Stimulated activated CD4-positive, alpha-beta T cell treated with anti-CD3 and anti-CD28 coated beads, Interleukin-4, amount 100 ng/mL, for 48 hours (primary cell): ENCODE measurements at places on chromosomes 6 and 20.

- peak; percentile 50 for DNase-seq
Measured at GRCh38 chr6:169654598-169655391, 47.0 kb downstream of the WDR27 start.

DNA sequence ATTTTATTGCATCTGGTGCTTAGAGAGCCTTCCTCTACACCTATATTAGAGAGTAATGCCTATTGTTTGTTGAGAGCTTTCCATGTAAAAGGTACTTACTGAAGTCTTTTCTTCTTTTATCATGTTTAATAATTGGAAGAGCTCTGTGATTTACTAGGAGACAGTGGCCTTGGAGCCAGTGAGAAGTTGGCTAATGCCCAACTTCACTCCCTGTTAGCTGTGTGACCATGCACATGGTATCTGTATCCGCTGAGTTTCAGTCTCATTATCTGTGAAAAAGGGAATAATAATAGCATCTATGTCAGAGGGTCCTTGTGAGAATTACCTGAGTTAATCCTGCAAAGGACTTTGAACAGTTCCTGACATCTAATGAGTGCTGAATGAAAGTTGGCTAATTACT, 105.0 kb downstream of the CD109 start:
- DNase-seq: no peak

- no peak for DNase-seq
Measured at GRCh38 chr6:15363523-15364400, 117.9 kb downstream of the JARID2 start.

DNA sequence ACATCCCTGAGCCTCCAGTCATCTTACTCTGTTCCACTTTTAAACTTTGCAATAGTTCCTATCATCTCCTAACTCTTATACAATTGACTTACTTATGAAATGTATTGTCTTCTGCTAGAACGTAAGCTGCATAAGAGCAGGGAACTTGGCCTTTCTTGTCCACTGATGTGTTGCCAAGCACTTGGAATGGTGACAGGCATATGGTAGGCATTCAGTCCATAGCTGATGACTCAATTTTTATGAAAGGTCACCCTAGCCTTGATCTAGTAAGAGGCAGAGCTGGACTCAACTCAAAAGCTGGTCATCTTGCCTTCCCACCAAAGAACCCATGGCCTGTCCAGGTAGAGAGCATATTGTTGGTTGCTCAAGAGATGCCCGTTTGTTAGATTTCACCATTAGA, 82.4 kb upstream of the FAM184A start:
- DNase-seq: no peak

DNA sequence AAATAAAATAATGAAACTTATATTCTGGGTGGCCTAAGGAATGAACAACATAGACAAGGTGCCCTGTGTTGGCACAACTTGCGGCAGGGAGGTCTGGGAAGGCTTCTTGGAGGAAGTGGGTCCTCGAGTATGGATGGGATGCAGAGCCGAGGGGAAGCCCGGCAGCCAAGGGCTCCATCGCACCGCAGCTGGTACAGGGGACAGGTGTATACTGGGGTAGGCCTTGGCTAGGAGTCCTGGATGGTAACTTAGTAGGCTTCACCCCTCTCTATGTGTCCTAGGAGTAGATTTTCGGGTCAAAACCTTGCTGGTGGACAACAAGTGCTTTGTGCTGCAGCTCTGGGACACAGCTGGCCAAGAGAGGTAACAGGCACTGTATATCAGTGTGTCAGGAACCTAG, 28.0 kb downstream of the RAB44 start:
- no peak for DNase-seq

GRCh38 chr20:25341716-25342680, 48.6 kb downstream of the ABHD12 start:
- no peak for DNase-seq

- no peak for DNase-seq
Measured at GRCh38 chr6:79665725-79666551, 34.8 kb downstream of the SH3BGRL2 start.

GRCh38 chr6:22952097-22952496, 382.7 kb downstream of the HDGFL1 start:
- DNase-seq: no peak

DNA sequence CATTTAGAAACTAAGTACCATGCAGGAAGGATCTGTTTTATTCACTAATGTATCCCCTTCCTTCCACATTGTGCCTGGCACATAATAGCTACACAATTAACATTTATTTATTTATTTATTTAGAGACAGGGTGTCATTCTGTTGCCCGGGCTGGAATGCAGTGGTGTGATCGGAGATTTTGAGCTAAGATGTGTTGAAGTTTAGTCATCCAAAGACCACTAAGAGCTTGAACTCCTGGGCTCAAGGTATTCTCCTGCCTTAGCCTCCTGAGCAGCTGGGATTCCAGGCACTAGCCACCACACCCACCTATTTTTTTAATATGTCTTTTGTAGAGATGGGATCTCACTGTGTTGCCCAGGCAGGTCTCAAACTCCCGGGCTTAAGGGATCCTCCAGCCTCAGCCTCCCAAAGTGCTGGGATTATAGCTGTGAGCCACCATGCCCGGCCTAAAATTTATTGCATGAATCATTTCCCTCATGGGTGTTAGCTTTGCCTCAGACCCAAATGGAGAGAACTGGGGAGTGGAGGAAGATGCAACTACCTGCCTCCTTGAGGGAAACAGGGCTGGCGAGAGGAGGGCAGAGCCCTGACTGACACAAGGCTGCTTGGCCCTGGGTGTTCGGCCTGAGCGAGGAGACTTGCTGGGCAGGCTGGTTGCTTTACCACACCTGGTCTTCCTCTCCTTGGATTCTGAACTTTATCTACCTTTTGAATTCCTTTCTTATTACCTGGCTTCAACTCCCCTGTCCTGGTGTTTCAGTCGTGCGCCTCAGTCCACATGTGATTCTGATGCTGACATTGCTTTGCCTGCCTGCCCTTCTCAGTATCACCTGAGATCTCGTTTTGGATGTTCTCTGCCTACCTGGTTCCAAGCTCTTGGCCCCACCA, 1.7 kb upstream of the DYNLT1 start:
- DNase-seq: no peak

DNA sequence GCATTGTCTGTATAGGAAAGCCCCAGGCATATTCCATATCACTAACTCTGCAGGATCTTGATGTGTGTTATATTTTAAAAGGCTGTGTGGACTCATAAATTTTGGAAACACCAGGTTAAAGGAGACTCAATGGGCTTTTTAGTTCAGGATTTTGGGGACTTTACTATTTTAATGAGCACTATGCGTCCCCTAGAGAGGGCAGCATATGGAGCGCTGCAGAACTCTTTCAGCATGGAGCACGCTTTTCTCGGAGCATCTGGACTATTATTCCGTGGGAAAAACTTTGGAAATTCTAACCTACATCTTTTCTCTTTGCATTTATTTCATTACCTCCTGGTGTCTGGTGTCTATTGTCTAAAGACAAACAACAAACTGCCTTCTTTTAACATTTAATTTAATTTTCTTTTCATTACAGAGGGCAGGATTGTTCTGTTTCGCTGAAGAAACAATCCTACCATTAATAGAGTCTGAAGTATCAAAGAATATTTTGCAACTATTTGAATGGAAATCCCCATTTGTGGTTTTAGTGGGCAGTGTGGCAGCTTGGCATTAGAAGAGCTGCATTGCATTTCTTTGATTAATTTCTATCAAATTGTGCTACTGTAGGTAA, 399.9 kb upstream of the HSF2 start:
- DNase-seq: no peak

DNA sequence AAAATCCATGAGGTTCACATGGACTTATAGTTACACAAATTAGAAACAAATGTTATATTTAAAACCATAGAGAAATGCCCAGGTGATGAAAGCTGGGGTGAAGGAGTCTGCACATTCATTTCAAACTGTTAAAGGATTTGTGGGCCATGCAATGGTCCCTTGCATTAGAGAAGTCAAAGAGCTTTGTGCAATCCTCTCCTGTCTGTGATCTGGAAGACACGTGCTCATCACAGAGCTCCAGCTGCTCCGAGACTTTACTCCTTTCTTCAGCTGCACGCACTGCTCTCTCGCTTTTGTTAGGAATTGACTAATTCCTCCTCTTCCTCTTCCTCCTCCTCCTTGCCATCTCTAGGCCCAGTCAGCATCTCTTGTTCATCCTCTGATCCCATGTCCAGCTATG, 4.1 kb upstream of the AIF1 start:
- DNase-seq: no peak

GRCh38 chr6:31639449-31639861, 13.0 kb downstream of the BAG6 start:
- no peak for DNase-seq

GRCh38 chr6:166824880-166825250, 131.5 kb downstream of the RNASET2 start:
- no peak for DNase-seq

DNA sequence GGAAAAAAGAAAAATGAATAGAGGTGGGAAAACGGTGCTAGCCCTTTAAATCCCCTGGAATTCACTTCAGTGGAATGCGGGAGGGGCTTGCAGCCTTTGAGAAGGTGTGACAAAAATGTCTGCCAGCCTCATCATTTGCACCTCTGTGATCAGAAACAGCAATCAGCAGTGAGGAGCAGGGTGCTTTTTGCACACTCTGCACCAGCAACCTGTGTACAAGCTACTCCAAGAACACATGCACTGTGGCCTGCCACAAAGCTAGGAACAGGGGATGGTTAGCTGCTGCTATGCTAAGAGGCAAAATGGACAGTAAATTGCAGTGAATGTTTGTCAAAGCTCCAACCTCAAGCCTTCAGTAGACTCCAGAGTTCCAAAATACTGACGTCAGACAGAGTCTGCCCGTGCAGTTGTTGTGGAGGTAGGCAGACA, 29.7 kb downstream of the GINS1 start:
- DNase-seq: no peak

DNA sequence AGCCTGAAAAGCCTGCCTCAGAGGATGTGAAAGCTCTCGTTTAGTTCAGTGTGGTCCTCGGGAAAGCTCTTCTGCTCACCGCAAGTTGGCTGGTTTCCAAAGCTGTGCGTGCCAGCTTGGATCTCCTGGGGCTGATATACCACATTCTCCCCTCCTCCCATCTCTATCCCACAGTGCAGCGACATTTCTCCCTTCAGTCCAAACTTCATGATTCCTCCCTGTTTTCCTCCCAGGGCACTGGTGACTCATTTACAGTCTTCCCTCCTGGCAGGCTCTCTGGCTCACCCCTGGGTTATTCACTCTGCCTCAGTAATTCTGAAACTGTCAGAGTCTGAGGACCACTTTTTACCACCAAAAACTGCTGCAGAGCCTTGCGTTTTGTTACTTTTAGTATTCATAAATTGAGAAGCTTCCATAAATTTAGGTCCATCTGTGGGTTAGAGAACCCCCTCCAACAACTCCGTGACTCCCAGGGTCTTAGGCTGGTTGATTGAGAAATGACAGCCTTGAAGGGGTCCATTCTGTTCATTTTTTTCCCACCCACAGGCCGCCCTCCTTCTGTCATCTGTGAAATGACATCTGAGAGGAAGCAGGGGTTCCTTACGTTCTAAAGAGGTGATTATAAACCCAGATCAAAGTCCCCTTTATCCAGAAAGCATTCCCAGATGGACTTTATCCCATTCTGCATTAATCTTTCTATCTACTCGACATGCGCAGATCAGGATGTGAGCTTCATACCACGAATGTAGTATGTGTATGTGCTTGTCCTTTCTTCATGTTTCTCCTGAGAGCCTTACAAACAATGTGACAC, 6.1 kb downstream of the TRIM10 start:
- DNase-seq: no peak

DNA sequence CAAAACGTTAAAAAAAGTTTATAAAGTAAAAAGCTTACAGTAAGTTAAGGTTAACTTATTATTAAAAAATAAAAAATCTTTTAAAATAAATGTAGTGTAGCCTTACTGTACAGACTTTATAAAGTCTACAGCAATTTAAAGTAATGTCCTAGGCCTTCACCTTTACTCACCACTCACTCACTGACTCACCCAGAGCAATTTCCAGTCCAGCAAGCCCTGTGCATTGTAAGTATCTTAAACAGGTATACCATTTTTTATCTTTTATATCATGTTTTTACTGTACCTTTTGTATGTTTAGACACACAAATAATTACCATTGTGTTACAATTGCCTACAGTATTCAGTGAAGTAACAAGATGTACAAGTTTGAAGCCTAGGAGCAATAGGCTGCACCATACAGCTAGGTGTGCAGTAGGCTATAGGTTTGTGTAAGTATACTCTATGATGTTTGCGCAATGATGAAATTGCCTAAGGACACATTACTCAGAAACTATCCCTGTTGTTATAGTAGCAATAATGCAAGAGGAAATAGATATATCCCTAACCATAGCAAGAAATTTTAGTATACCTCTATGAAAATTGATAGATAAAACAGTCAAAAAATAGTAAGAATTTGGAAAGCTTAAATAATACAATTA, 39.5 kb downstream of the FBXO5 start:
- DNase-seq: no peak

- no peak for DNase-seq
Measured at GRCh38 chr20:19322061-19322985, 109.9 kb downstream of the SLC24A3 start.

DNA sequence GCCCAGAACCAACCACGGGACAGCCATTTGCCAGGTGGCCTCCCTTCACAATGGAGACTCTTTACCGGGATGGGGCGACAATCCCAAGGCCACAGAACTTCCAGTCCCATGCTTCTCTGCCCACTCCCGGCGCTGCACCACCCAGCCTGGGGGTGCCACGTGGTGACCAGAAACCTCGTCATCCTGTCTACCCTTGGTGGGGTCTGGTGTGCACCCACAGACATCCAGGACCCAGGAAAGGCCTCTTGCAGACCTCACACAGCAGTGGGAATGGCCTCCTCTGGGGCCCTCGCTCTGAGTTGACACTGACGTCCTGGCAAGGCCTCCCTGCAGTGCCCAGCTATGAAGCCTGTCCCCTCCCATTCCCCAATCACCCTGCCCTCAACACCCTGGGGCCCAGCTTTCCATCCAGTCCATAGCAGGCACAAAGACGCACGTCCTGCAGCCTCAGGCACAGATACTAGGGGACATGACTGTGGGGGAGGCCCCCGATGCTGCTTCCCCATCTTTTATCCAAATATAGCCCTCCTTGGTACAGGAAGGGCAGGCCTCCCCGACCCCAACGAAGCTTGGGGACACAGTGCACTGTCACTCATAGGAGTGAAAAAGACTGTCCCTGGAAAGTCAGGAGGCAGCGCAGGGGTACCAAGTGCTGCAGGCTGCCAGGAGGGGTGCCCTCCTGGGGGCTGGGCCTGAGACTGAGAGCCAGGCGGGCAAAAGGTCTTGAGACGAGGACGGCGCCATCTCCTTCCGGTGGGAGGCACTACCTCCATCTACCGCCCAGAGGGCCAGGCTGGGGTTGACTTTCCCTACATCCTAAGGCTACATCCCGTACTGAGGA, 7.2 kb downstream of the CST7 start:
- DNase-seq: no peak

GRCh38 chr6:92827104-92827503, 592.3 kb downstream of the EPHA7 start:
- no peak for DNase-seq
